NCI-H1694 (cell line): ENCODE measurements at places on chromosomes 5 and 9.

DNA sequence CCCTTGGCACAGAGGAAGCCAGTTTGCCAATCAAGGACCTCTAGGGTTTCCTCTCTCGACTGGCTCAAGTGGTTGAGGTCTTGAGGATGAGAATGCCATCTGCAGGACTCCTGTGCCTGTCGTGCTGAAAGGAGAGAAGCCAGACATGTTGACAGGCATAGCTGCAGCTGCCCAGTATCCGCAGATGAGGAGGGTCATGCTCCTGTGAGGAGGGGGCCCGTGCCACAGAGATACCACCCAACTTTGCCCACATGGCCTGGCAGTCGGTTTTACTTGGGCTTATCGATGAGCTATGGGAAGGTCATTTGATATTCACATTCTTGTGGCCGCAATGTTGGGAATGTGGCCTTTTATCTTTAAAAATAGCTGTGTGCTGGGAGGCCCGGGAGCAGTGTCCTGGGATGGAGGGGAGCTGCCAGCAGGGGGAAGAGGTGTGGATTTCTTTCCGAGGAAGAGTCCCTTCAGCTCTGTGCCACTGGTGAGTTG lies 17.4 kb downstream of the FRMPD1 start:
- no peak for DNase-seq

DNA sequence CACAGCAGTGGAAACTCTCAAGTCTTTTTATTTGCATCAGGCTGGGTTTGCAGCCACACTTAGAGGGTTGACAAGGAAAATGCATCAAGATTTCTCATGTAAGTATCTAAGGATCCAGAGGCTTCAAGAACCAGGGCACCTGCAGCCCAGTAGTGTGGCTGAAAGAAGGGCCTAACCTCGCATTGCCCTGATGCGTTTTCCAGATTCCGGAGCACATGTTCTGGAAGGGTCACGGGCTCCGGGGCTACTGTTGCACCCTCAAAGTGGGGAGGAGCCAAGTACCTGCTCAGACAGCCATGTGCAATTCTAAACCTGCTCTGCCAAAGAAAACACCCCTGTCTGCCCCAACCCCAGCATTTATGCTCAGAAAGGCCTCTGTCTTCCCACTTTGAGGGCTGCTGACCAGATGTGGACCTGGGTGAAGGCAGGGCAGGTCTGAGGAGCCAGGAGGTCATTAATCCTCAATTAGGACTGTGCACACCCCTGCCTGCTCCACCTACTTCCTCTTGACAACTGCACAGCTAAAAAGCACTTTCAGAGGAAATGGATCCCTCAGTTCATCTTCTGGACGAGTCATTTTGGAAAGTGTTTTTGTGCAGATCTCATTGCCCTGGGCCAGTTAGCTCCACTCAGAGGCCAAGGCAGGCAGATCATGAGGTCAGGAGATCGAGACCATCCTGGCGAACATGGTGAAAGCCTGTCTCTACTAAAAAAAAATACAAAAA lies 110.7 kb downstream of the SAXO1 start:
- DNase-seq: no peak

DNA sequence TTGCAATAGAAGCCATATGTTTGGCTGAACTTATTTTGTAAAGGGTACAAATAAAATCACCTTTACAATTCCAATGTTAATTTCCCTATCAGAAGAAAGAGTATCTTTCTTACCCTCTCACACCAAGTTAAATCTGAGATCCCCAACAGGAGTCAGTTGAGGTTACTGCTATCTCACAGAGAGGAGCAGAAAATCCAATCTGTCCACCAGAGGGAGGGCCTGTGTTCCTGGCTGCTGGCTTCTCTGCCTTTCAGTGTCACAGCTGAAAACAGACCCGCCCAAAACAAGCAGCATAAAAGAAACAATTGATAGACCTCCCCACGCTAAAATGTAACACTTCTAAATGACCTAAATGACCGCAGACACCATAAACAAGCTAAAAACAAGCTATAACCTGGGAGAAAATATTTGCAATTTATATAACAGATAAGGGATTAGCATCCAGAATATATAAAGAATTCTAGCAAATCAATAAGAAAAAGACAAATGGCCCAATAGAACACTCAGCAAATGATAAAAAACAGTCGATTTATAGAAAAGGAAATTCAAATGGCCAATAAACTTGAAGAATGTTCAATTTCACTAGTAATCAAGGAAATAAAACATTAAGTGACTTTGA lies 24.5 kb upstream of the MVB12B start:
- DNase-seq: peak; percentile 56

- DNase-seq: peak; percentile 52
Measured at GRCh38 chr9:37302277-37302676, 120.2 kb upstream of the GRHPR start.

- DNase-seq: no peak
Measured at GRCh38 chr5:135578685-135579341, at the start of gene CXCL14. Gene CXCL14 (minus strand): TSS chr5:135578991. CDS start chr5:135578778, 213 bp downstream.

- DNase-seq: no peak
Measured at GRCh38 chr9:93965830-93966577, 10.8 kb upstream of the BARX1 start.

GRCh38 chr9:138077898-138078540 lies 200.4 kb downstream of the CACNA1B start:
- DNase-seq: no peak

- DNase-seq: no peak
Measured at GRCh38 chr9:132595319-132595718, 12.9 kb downstream of the BARHL1 start.

GRCh38 chr5:350355-350754 lies 28.8 kb downstream of the AHRR start:
- DNase-seq: no peak

GRCh38 chr9:116155698-116156039 lies 2.1 kb downstream of the PAPPA start:
- DNase-seq: no peak

DNA sequence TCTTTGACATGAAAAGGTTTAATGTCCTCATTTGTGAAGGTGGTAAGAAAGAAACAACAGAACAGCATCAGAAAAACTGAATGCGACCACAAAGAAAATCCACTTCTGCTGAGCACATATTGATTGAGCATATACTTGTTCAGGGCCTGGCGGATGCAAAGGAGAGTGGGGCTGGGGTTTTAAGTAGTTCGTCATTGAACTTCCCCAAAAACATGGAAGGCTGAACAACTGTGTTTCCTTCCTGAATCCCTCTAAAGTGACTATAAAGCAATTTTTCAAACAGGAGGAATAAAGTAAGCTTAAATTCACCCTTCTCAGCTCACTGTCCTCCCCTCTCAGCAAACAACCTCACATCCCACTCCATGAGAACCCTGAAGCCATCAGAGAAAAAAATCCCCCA lies 262.9 kb downstream of the AGTPBP1 start:
- no peak for DNase-seq

GRCh38 chr5:76859591-76860247 lies 9.9 kb downstream of the S100Z start:
- DNase-seq: no peak

GRCh38 chr9:36817160-36817834 lies 216.8 kb downstream of the PAX5 start:
- DNase-seq: no peak

DNA sequence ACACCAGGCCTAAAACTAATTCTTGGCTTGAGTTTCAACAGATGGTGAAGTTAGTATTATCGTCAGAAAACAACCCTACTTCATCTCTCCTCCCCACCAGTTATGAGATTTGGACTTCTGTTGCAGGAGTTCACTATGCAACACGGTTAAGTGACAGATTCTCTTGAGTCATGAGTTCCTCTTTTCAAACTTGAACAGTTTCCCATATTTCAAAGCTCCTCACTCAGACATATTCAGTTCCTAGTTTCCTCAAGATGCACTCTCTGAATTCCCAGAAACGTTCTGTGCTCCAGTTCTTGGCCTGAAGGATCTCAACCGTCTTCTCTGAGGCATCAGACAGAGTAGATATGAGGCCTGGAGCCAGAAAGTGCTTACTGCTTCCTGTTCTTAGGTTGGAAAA lies 7.3 kb upstream of the PTGER4 start:
- DNase-seq: no peak

- no peak for DNase-seq
Measured at GRCh38 chr9:91378695-91379127, 17.0 kb upstream of the AUH start.

DNA sequence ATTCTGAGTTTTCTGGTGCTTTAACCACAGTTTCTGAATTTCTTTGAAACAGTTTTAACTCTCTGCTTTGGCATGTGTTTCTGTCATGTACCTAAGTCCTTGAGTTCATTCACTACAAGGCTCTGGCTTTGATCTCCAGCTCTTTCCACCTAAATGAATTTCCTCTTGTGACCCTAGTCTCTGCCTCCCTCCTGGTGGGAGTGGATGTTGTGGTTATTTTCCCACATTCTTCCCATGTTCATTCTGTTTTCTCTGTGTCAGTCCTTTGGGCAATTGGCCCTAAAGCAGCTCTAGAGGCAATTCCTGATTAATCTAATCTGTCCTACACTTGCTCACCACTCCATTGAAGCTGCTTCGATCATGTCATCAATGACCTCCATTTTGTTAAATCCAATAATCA lies 28.4 kb upstream of the DPYSL3 start:
- no peak for DNase-seq

DNA sequence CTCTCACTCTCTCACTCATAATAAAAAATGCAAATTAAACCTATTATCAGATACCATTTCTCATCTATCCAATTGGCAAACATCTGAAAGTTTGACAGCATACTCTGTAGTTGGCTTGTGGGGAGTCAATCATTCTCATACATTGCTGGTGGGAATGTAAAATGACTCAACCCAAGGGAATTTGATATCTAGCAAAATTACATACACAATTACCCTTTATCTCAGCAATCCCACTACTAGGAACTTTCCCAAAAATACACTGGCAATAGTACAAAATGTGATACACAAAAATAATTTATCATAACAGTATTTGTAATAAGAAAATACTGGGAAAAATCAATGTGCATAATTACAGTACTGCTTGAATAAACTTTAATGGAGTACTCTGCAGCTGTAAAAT lies 731.3 kb downstream of the DTWD2 start:
- no peak for DNase-seq

- DNase-seq: peak; percentile 56
Measured at GRCh38 chr9:38339496-38339895, 53.0 kb upstream of the ALDH1B1 start.
